Fibroblast of the aortic adventitia (primary cell): ENCODE measurements at places on chromosomes 3 and 15. TPM values are rescaled to one million over a fixed set of nuclear protein-coding genes. Genes with fewer than 3 reads are reported as not detected.
A peak's percentile ranks its signal among the peaks of the same experiment; 100 is the strongest.

DNA sequence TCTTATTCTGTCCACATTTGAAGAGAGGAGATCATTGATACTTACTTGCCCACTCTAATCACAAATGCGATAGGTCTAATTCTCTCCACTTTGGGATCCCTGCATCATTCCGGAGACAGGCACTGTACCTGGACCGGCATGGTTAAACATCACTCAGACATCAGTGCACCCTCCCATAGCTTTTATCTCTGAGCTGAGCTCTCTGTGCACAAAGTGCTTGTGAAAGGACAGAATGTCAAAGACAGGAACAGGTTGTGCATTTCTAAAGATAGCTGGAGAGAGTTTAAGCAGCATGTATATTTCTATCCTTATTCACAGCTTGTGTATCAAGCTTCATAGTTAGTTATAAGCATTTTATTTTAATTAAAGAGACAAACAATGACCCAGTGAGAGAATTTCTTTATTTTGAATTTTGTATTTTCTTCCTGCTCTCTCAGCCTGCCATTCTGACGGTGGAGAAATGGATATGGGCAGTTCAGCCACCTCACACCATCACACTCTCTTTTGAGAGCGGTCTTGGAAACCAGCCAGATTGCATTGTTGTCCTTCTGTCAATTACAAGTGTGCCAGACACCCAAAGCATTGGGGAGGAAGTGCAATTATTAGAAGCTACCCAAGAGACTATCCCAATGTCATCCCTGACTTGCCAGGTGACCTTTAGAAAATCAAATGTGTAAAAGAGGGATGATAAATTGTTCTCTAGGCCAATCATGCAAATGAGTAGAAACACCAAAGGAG is 65.2 kb upstream of the CHL1 start:
- no peak for DNase-seq

GRCh38 chr15:77470235-77470634 is 49.5 kb downstream of the HMG20A start:
- no peak for DNase-seq

DNA sequence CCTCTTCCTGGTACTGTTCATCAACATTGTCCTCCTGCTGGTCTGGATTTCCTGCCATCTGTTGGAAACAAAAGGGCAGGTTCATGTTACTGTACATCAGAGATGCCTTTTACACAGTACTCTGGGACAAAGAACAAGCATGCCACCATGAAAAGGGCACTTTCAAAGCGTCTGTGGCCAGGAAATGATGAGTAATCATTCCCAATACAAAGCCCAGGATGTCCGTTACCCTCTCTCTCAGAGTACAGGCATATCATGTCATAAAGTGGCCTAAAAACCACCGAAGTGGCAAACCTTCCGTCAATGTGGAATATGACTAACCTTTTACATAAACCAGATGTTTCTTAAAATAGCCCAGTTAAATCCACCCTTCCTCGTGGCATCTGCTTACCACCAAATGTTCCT is 71.2 kb downstream of the GOLIM4 start:
- DNase-seq: peak; percentile 88

- no peak for DNase-seq
These were observed 684.0 kb downstream of the ZBBX start for GRCh38 chr3:166696103-166696502.

- no peak for DNase-seq
These were observed 12.7 kb downstream of the CFAP44 start for GRCh38 chr3:113428581-113428980.

DNA sequence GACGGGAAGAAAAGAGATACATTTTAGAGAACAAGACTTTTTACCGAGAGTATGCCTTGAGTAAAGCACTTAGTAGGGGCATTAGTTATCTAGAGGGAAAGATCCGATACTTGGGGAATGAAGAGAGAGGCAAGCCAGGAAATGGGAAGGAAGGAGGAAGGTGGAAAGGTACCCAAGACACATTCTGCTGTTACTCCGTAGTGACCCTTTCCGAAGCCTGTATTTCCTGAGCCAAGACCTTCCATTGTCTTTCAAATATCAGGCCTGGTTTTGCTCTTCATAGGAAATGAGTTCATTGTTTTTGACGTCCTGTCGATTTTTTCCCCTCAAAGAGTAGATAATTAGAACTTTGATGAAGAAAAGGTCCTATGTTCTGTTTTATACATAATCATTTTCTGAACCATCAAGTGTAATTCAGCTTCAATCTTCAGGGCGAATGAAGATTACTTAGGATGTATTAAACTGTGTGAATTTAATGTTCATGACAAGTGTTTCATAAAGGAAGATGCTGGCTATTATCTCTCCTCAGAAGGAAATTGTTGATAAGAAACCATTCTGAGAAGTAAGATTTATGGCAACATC is 95.7 kb downstream of the PPM1L start:
- no peak for DNase-seq

DNA sequence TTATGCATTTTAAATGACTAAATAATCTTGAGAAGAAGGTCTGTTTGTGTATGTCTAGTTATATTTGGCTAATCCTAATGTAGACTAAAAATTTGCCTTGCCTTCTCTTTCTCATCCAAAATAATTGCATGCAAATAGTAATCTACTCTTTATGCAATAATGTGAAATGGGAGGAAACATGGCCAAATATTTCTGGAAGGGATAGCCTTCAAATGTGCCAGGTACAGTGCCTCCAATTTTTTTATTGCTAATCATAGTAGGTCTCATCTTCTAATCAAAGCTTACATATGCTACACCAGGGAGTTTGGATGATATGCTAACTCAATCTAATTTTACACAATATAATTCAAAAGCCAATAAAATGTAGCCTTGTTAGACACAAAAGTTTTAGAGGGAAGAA is 911.3 kb downstream of the NAALADL2 start:
- no peak for DNase-seq

- peak; percentile 36 for DNase-seq
These were observed 3.8 kb upstream of the SLMAP start for GRCh38 chr3:57752307-57752706.

DNA sequence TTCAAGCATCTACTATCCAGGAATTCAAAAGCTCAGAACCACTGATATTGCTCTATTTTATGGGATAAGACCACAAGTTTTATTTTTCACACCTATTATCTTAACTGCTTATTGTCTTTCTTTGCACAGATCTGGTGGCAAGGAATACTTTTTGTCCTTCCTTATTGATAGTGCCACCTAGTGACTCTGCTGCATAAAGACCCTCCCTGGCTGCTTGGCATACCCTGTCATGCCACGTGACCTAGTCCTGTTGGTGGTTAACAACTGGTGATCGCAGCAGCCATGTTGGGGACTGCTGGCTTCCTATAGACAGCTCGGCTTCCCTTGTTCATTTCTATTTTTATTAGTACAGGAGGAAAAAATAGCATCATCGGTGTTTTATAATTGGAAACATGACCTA is 236.3 kb downstream of the MEX3B start:
- DNase-seq: peak; percentile 5

GRCh38 chr15:88185584-88185983 is 71.0 kb downstream of the NTRK3 start:
- no peak for DNase-seq

DNA sequence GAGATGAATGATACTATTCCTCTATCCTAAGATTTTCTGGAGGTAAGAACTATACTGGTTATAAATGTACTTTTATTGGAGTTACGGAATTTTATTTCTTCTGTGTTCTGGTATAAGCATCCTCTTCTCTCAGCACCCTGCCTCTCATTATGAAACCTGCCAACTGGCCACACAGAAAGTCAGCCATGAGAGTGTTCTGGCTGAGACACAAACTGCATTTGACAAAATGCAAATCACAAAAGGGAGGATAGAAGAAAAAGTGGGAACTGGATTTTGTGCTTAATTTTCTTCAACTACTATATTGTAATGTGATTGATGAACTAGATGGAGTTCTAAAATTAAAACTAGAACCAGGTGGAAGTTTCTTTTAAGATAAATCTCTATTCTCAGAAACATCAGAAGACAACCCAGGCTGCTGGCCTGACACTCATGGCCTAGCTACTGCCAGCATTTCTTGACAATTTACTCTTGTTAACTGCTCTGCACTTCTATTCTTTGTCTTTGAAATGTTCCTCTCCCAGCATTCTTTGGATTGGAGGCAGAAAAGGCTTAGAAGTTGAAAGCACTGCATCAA is 143.1 kb downstream of the WDR76 start:
- no peak for DNase-seq

- peak; percentile 65 for DNase-seq
These were observed 3.1 kb downstream of the MYLK start for GRCh38 chr3:123880998-123881561.

DNA sequence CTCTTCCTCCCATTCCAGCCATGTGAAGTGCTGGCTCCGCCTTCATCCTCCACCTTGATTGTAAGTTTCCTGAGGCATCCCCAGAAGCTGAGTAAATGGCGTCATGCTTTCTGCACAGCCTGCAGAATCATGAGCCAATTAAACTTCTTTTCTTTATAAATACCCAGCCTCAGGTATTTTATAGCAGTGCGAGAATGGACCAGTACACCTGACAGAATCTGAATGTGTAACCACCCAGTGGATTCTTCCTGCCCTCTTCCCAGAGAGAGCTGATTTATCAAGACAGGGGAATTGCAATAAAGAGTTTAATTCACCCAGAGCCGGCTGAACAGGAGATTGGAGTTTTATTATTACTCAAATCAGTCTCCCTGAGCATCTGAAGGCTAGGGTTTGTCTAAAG is 86.6 kb downstream of the C3orf70 start:
- no peak for DNase-seq

GRCh38 chr3:61438253-61439121 is 122.9 kb upstream of the PTPRG start:
- DNase-seq: no peak

GRCh38 chr3:23656821-23657220 is 148.9 kb upstream of the UBE2E1 start:
- no peak for DNase-seq

- DNase-seq: peak; percentile 87
These were observed 509.1 kb downstream of the SHQ1 start for GRCh38 chr3:72338942-72339669.

DNA sequence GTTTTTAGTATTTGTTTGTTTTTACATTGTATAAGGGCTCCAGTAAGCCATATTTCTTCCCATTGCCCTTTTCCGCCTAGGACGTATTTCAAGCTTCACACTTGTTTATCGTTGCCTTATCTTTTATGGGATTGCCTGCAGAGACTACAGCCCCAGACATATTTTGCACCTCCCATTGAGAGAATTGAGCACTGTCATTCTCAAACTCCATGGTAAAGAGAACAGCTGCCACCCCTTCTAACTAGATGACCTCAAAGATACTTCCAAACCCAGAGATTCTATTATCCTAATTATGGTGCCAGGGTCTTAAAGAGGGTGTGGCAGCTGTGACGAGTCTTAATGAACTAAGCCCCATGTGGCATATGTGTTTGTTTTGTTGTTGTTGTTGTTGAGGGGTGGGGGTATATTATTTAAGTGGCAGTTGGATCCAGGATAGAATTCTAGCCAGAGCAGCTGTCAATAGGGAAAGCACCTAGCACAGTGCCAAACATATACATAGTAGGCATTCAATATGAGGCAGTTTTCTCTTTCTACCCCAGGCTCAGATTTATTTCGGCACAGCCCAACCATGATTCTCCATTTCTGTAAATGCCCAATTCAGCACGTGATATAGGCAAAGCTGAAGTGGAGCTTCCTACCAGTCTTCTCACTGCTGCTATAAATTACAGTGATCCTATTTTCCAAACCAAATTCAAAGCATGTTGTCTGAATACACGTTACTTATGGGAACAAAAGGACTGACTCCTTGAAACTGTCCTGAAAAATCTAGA is 932 bp upstream of the TP53BP1 start:
- DNase-seq: no peak

DNA sequence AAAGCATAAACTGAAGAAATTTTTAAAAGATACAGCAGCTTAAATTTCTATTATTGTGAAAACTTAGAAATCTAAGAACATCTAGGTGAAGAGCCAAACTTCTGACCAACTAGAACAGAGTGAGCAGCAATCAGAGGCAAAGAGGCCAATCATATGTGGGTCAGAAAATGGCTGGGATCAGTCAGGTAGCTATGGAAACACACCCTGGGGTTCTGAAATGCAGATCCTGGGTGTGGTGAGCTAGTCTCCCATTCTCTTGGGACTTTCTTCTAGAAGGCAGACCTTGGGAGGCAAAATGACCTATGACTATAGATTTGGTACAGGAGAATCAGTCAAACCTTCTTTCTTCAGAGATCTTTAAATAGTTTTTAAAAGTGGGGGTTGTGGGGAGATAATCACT is 385.8 kb downstream of the TBC1D5 start:
- no peak for DNase-seq

DNA sequence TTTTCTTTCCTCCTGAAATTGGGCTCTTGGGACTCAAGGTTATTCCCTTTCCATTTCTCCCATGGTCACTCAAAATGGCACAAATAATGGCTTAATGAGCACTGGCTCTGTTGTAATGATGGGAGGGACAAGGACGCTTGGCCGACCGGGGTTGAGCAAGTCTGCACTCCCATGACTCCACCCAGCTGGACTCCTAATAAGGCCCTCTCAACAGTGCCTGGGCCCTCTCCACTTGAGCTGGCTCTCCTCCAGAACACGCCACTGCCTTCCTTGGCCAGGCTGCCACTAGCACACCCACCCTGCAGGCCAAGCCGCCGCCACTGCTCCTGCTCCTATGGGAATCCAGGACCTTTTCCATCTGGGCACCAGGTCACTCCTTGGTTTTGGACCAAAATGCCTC is 42.3 kb downstream of the ADCY5 start:
- no peak for DNase-seq

DNA sequence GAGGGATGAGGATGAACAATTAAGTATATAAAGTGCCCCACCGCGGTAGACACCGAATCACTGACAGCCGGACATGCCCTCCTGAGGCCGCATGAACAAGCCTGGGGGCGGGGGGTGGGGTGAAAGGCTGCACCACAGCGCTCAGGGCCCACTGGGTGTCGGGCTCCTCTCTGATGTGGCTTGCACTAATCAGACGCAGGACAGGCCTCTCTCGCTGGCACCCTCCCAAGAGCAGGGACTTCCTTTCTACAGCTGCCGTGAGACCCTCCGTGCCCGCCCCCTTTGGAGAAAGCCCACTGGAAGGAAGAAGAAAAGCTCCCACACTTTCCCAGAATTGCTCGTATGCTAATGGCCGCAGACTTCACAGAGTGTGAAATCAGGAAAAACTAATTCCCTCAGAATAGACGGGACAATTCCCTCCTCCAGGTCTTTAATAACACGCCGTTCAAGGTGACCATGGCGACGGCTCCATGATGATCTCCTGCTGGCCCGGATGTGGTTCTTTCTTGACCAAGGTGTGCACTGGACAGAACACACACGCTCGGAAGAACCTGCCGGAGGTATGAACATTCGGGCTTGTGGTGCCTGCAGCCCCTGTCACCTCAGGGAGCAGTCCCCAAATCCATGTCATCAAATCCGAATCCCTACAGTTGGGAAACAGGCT is 32.0 kb downstream of the IQSEC1 start:
- no peak for DNase-seq

HESX1 gene
- 0.81 and 2.4 TPM in 2 replicates for total RNA-seq

TMEM108 gene
- not detected in 2 replicates for total RNA-seq

CHST2 gene
- 5.0 and 14.4 TPM in 2 replicates for total RNA-seq

GOLGA8N gene
- 1.8 and 5.7 TPM in 2 replicates for total RNA-seq

ATP8B4 gene
- total RNA-seq: 0.99 and 1.1 TPM in 2 replicates

MORC1 gene
- total RNA-seq: not detected in 2 replicates

CALML4 gene
- 2.6 and 2.7 TPM in 2 replicates for total RNA-seq

ZNF80 gene
- not detected in 2 replicates for total RNA-seq
